ENCODE measurements at places on chromosomes 12 and 14.

DNA sequence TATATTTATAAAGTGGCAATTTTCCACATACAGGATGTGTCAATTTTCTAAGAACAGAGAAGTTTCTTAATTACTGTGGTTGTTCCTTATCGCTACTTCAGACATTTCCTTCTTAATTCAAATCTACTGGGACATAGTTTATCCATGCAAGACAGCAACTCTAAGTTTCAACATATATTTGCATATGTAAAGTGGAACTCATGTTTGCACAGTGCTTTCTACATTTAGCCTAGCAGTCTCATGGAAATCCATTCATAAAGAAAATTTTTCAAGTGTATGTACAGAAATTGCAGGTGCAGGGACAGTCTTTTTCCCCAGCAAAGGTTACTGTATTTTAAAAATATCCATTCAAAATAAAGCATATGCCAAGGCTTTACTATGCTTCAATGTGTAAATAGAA is 956.7 kb upstream of the SEL1L start:
- DNase-seq, result no peak

- DNase-seq, result no peak
These were observed 227.5 kb upstream of the ABCD2 start for GRCh38 chr12:39846971-39847650.

- DNase-seq, result no peak
These were observed 16.0 kb downstream of the AMDHD1 start for GRCh38 chr12:95959107-95959506.

DNA sequence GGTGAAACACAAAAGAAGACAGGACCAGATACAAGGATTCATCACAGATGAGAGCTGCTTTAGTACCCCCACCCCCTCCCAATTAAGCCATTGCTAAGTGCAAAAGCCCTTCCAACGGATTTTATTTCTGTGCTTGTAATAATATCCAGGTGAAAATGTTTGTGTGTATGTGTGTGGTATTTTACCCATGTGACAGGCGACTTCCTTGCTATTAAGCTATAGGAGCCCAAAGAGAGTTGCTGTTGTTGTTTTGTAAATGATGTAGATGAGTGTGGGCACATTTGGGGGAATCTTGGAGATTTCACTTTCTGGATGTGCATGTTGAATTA is 3.2 kb upstream of the HOXC4 start:
- no peak for DNase-seq

GRCh38 chr14:96038558-96038919 is 623 bp upstream of the C14orf132 start:
- no peak for DNase-seq

- no peak for DNase-seq
These were observed 823 bp downstream of the ATG2B start for GRCh38 chr14:96362071-96362964.

DNA sequence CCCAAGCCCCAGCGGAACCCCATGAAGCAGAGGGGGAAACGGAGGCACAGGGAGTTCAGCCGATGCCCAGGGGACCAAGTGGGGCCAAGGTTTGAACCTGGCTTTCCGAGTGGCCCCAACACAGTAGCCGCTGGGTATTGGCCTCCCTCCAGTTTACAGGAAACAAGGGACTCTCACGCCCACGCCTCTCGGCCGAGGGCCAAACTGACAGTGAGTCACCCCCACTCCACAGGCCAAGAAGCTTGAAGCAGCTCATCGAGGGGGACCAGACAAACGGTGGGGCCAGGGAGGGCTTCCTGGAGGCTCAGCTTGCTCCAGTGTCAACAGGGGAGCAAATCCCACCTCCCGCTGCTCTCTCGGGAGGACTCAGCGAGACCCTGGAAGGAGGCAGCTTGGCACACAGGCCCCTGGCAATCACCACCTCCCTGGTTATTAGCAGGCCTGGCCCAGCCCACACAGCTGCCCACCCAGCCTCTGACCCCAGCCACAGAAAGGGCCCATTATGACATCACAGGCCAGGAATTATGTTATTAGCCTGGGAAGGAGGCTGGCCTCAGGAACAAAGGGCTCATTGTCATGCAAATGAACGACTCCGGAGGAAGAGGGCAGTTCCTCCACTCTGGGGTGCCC is 54.6 kb downstream of the NCOR2 start:
- no peak for DNase-seq

DNA sequence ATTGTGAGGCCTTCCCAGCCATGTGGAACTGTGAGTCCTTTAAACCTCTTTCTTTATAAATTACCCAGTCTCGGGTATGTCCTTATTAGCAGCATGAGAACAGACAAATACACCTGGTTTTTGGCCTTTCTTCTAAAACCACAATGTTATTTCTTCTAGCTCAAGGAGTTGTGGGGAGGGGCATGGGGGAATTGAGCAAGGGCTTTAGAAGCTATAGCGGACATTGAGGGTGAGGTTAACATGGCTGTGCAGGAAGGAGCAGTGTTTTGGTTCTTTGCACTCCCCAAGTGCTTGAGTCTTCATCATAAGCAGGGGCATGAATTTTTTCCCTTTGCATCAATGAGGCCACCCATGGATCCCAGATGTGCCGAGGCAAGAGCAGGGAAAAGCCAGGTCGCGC is 86.8 kb downstream of the SPRING1 start:
- no peak for DNase-seq

GRCh38 chr12:6540181-6540877 is 6.0 kb downstream of the GAPDH start:
- peak; percentile 72 for DNase-seq

- DNase-seq, result no peak
These were observed 39.4 kb downstream of the CRACR2A start for GRCh38 chr12:3713483-3713882.

DNA sequence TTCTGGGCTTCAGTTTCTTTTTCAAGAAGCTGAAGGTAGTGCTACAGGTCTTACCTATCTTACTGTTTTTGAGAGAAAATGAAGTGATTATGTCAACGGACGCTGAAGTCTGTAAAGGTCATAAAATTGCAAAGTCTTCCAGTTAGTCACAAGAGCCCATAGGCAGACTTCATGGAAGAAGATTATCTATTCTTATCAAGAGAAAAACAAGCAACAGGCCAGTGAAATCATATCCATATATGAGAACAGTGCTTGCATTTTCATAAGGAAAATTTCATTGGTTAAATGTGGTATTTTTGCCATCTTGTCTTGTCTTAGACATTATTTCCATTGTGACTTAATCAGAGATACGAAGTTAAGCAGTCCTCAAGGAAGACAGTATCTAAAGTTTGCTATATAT is 412.7 kb upstream of the SEL1L start:
- DNase-seq, result no peak

DNA sequence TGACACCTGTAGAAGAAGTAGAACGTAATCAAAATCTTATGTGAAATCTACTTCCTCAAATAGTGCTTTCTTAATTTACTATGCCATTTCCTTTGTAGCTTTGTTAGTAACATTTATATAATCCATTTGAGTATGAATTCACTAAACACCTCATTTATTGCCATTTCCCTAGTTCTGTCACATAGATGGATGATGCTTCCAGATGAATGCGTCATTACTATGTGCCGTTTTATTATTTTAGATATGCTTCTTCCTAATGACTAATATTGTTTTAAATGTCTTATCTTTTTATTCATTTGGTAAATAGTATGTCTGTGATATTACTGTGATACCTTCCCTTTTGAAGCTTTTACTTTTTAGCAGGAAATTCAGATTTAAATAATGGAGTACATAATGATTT is 14.4 kb downstream of the FRMD6 start:
- DNase-seq, result no peak

DNA sequence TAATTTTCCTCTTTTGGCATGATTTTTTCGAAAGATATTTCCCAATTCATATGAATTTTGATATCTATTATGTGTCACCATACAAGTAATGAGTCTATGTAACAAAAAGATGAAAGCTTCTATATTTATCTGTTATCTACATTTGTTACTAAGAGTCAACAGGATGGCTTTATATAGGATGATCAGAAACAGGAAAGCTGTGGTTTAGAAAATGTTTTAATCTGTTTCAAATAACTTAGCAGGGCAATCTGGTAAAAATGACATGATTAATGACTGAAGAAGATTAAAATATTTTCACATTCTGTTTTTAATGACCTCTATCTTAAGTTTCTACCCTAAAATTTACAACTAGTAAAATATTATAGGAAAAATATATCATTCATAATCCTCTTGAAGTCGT is 105.8 kb downstream of the MSRB3 start:
- no peak for DNase-seq

- no peak for DNase-seq
These were observed 25.5 kb downstream of the SLC17A8 start for GRCh38 chr12:100382338-100382737.

DNA sequence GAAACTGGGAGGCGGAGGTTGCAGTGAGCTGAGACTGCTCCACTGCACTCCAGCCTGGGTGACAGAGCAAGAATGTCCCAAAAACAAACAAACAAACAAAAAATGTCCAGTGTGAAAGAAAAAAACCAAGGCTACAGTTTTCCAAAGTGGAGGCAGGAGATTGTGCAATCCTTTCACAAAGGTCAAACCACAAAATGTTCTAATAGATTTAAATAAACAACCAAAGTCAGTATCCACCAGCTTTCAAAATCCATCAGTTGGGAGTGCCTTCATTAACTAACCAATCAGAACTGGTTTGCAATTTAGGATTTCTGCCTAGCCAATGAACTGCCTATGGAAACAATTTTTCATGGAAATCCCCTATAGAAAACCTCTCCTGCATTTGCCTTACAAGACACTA is 52.3 kb upstream of the TRIM9 start:
- DNase-seq, result no peak

GRCh38 chr12:100953217-100953616 is 158.6 kb downstream of the ANO4 start:
- DNase-seq, result no peak

- no peak for DNase-seq
These were observed 185.8 kb downstream of the ALG10B start for GRCh38 chr12:38502415-38502814.

DNA sequence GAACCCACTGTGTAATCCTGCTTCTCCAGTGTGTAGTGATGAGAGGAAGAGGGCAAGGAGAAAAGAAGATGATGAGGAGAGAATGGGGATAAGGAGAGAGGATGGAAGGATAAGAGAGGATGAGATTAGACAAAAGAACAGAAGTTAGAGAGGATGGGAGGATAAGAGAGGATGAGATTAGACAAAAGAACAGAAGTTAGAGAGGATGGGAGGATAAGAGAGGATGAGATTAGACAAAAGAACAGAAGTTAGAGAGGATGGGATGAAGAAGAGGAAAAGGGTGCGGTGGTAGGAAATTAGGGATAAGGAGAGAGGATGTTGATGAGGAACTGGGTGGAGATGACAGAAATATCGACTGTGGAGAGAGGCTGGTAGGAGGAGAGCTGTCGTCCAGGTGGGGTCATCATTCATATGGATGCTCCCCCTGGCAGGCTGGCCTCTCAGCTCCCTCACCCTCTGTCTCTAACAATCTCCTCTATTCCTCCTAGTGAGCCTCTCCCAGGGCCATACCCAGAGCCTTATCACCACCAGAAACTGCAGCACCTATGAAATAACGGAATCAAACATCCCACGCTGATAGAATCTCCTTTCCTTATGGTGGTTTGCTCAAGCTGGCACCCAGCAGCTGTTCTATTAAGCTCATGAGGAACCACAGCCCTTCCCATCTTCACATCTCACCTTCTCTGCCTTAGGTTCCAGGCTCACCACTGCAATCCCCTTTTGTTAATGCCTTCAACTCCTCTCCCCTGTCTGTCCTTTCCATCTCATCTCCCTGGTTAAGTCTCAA is 6.0 kb upstream of the CIROP start:
- no peak for DNase-seq

- no peak for DNase-seq
These were observed 79.1 kb upstream of the HECTD1 start for GRCh38 chr14:31286456-31287293.

- no peak for DNase-seq
These were observed 504.7 kb upstream of the MIS18BP1 start for GRCh38 chr14:45757655-45758054.

DNA sequence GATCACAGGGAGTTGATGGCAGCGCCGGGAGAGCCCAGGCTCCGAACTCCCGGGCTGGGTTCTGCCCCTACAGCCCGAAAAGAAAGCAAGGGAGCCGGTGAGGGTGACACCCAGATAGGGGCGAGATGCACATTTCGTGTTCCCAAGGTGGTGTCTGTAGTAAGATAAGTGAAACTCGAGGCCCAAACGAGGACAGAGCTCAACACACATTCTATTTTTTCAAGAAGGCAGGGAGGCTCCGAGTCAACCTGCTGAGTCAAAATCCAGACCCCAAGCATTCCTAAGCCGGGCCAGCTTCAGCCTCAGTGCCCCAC is 24.2 kb upstream of the YY1 start:
- peak; percentile 55 for DNase-seq

DNA sequence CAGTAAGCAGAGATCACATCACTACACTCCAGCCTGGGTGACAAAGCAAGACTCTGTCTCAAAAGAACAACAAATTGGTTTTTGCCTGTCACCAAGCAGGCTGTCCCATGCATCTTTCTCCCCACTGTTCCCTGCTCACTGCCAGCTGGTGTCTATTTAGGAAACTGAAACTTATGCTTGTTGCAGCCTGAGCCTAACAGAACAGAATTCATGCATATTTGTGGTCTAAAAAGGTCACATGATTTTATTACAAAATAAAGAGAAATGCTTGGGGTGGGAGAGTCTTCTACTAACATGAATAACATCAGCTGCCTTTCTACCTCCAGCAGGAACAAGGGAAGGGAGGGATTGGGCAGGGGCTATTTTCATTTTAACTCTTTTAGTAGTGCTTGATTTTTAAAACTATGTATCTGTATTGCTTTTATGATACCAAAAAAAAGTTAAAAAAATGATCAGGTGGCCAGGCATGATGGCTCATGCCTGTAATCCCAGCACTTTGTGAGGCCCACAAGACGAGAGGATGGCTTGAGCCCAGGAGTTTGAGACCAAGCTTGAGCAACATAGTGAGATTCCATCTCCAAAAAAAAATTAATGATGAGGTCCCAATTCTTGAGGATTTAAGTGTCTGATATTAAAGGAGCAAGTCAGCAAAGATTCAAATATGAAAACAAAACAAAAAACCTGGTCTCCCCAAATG is 923 bp downstream of the STAT2 start:
- DNase-seq, result peak; percentile 23

DNA sequence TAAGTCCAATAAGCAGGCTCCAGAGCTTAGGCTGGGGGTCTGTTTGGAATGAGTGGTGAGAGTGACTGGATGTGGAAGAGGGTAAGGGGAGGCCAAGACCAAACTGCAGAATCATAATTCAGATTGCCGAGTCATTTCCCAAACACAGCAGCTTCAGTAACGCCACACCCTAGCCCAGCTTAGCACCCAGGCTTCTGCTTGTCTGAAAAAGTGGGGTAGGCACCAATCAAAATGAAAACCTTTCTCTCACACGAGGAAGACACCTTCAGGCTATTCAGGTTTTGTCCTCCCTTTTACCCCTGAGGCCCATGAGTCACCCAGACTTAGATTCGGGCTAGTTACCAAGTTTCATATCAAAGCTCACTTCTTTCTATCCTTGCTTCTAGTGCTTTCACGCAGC is 306.1 kb downstream of the DAD1 start:
- DNase-seq, result no peak

- DNase-seq, result peak; percentile 29
These were observed at the start of gene TMEM233 for GRCh38 chr12:119593578-119594398. Gene TMEM233, plus strand, starts transcription at chr12:119593774. Its CDS starts 75 bp downstream, at chr12:119593849.

DNA sequence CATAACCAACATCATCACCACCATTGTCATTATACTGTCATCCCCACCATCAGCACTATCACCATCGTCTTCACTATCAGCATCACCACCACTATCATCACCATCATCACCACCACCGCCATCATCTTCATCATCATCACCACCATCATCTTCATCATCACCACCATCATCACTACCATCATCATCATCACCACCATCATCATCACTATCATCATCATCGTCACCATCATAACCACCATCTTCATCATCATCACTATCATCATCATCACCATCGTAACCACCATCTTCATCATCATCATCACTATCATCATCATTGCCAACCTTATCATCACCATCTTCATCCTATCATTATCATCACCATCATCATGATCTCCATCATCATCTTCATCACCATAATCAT is 39.0 kb downstream of the SVOP start:
- DNase-seq, result no peak
